ENCODE measurements at places on chromosomes 3 and 15.

DNA sequence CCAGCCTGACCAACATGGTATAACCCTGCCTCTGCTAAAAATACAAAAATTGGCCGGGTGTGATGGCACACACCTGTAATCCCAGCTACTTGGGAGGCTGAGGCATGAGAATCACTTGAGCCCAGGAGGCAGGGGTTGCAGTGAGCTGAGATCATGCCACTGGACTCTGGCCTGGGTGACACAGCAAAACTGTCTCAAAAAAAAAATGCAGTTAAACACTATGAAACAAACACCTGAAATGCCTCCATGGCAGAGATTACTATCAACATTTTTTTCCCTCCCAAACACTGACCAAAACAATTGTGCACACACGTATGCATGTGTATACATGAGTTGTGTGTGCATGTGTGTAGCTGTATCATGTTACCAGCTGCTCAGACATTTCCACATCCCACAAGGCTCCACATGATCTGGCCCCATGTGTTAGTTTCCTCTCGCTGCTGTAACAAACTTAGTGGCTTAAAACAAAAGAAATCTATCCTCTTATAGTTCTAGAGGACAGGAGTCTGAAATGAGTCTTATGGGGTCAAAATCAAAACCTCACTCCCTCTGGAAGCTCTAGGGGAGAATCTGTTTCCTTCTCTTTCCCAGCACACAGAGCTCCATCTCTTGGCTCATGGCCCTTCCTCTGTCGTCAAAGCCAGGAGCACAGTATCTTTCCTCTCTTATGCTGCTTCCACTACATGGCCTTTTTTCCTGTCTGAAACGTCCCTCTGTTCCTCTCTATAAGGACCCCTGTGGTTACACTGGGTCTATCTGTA, 34.5 kb downstream of the SLC41A3 start:
- no peak for DNase-seq

- DNase-seq, result no peak
Observed at GRCh38 chr3:128392818-128393544, 73.7 kb downstream of the DNAJB8 start.

DNA sequence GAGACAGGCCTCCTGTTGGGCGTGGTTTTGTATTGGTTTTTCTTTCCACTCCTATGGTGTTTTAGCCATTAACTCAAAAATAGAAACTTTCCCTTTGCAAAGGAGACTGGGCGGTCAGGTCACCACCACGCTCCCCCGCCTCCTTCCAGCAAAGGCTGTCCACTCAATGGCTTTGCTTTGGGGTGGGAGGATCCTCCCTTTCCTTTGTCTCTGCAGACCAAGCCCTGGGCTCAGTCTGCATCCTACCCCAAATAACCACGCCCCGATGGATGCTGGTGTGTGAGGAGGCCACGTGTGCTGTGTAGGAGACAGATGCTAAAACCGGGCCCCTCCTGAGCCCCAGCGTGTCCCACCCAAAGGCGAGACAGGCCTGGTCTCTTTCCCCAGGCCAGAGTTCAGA, 68.5 kb downstream of the GRIP2 start:
- DNase-seq, result no peak

DNA sequence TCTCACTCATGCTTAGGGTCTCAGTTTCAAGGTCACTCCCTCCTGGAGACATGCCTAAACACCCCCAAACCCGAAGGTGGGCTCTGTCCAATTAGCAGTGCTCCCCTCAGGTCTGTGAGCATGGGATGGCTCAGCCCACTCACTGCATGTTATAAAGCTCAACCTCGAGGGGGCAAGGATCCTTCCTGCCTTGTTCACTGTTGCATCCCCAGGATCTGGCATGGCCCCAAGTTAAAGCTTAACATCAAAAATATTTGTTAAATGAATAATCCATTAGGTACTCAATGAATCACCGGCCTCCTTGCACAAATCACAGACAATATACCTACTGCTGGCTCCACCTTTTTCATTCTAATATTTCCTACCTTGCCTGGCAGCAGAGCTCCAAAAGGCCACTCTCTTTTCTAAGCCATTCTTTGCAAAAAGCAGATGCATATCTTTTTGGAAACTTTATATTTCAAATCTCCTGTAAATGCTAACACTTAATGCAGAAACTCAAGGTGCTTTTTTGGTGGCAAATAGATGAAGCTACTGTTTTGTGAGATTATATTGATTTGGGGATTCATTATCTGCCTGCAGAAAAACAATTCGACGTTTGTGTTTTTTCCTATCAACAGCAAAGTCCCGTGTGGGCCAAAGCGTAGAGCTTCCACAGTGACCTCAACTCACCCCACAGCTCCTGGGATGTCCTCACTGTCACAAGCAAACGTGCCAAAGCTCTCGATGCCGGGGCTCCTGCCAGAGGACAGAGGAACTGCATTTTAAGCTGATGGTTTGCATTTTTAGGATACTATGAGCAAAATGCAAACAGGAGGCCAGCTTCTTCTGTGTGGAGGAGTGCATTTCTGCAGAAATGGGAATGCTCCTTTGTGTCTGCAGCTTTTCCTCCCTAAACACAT, 35.4 kb downstream of the PCOLCE2 start:
- DNase-seq, result no peak

GRCh38 chr15:90031231-90031791, 30.2 kb downstream of the ZNF710 start:
- peak; percentile 32 for DNase-seq

GRCh38 chr3:123606527-123606926, 21.7 kb upstream of the HACD2 start:
- DNase-seq, result no peak

- DNase-seq, result no peak
Observed at GRCh38 chr3:126900859-126901540, 81.9 kb upstream of the PLXNA1 start.

- no peak for DNase-seq
Observed at GRCh38 chr3:57393977-57394376, 101.5 kb upstream of the ASB14 start.

GRCh38 chr3:58441514-58442450, 8.2 kb upstream of the PDHB start:
- DNase-seq, result no peak

DNA sequence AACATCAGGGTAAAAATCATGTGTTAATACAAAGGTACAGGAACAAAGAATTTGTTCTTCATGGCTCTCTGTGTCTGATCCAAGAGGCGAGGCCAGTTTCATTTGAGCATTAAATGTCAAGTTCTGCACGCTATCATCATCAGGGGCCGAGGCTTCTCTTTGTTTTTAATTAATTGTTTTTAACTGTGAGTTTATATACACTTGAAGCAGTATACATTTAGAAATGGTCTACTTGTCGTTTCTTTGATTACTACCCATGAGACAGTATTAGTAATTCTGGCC, 21.2 kb upstream of the OCA2 start:
- DNase-seq, result no peak

- DNase-seq, result no peak
Observed at GRCh38 chr15:51801391-51801835, 28.0 kb upstream of the TMOD3 start.

- no peak for DNase-seq
Observed at GRCh38 chr15:26087881-26088280, 224.8 kb upstream of the ATP10A start.

DNA sequence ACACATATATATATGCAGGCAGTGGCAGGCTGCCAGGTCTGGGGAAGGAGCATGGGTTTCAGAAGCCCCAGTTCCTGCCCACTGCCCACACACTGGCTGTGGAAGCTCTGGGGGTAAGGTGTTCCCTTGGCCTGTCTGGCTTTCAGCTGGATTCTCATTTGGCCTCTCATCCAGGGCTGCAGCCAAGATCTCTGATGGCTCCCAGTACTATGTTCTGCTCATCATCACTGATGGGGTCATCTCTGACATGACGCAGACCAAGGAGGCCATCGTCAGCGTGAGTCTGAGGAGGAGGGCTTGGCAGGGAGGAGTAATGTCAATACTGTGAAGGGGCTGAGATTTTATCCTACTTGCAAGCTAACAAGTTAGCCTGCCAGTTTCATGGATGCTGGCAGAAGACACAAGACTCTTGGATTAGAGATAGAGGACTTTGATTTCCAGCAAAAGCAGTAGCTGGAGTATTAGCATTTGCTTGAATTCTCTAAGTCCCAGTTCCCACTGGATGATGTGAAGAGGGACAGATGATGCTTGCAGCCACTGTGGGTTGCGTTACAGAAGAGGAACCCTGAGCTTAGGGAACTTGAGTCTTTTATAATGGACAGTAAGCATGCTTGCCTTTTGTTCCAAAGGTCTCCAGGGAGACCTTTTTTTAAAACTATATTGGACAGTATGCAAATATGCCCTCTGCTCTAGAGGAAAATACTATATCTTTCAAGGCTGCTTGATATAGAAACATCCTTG, 5.6 kb upstream of the BRPF1 start:
- no peak for DNase-seq

- no peak for DNase-seq
Observed at GRCh38 chr3:32759342-32759741, 58.5 kb upstream of the TRIM71 start.

- peak; percentile 49 for DNase-seq
Observed at GRCh38 chr3:141644931-141645330, 93.2 kb upstream of the RNF7 start.

DNA sequence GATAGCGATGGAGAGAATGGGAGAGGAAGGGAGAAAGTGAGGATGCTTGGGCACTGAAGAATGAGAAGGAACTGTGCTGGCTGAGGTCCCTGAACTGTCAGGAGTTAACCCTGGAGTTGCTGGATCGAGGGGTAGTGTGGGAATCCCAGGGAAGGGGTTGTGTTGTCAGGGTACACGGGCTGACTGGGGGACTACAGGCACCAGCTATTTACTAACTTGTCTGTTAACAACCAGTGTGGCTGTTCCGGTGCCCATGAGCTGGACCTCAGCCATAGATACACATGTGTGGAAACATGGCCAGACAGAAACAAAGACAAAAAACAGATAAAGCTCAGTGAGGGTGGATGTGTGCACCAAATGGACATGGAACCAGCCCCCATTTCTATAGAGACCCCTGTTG, 55.1 kb downstream of the GASK1A start:
- no peak for DNase-seq

GRCh38 chr3:30440147-30440604, 166.2 kb upstream of the TGFBR2 start:
- no peak for DNase-seq

- DNase-seq, result no peak
Observed at GRCh38 chr3:159137949-159138348, 336.1 kb downstream of the MFSD1 start.

- DNase-seq, result no peak
Observed at GRCh38 chr15:50059883-50060282, 59.1 kb downstream of the ATP8B4 start.

GRCh38 chr3:98551754-98552153, 20.0 kb downstream of the GPR15 start:
- DNase-seq, result no peak

DNA sequence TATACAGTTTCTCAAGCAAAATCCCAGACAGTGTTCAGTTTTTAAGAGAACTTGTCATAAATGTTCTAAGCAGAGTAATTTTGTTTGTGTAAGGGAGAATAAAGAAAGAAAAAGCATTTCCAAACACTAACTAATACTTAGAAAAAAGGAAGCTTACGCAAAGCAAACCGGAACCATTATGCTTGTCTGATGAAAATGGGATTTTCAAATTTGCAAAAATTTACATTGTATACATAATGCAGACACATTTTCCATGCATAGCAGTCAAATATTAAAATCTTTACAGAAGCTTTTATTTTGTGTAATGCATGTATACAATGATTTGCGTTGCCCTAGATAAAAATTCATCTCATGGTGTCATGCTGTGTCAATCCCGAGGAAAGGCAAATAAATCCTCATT, 229.0 kb downstream of the SLC9A9 start:
- DNase-seq, result no peak

GRCh38 chr3:31729082-31729481, 196.4 kb downstream of the STT3B start:
- DNase-seq, result no peak

GRCh38 chr3:54445630-54446029, 323.3 kb downstream of the CACNA2D3 start:
- no peak for DNase-seq

DNA sequence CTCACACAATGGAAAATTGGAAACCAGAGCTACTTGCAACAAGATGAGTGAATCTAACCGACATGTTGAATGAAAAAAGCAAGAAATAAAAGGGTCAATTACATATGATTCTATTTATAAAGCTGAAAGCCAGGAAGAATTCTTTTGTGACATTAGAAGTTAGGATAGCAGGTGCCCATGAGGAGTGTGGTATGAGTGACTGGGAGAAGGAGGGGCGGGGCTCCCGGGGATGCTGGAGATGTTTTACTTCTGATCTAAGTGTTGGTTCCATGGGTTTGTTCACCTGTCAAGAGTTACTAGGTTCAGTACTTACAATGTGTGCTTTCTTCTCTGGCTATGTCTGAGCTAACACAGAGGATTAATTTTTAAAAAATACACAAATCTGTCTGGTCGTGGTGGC, 60.8 kb downstream of the NSMCE3 start:
- DNase-seq, result no peak

GRCh38 chr15:43095243-43095642, 10.6 kb downstream of the UBR1 start:
- DNase-seq, result no peak

- no peak for DNase-seq
Observed at GRCh38 chr15:62027916-62028315, 32.3 kb downstream of the VPS13C start.

DNA sequence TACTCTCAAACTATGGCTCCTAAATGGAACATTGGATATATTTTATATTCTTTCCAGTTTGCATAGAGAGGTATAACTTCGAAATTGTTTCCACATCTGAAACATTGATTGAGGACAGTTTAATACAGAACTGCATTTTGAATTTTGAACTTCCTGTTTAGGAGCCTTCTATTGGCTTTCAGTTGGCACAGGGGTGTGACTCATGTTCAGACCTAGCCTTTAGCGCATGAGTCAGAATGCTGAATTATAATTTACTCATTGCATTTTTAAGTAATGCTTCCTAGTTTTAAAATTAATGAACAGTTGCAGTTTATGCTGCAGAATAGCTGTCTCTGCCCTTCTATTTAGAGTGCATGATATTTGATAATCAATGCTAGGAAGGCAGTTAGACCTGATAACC, 751.7 kb downstream of the CADM2 start:
- no peak for DNase-seq

GRCh38 chr3:185030399-185030798, 122.5 kb downstream of the C3orf70 start:
- no peak for DNase-seq

- peak; percentile 17 for DNase-seq
Observed at GRCh38 chr15:35751413-35752133, 205.6 kb upstream of the DPH6 start.

GRCh38 chr3:111961461-111962164, 17.2 kb upstream of the ABHD10 start:
- no peak for DNase-seq

GRCh38 chr3:149114458-149114857, 15.0 kb upstream of the HPS3 start:
- DNase-seq, result no peak

DNA sequence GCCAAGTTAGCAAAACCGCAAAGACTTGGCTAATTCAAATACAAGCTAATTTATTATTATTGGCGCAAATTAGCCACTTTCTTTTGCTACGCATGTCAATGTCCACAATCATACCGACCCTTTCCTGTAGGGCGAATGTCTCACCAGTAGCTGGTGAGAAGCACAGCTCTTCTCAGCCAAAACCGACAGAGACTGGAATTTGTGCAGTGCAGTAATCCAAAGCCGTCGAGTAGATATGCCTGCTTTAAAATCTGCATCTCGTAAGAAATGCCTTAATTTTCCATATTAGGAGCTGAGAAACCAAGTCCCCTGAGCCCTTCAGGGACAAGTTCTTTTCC, 614 bp upstream of the MINDY2 start:
- peak; percentile 61 for DNase-seq

Measured in CD4-positive, alpha-beta memory T cell (primary cell).